ENCODE measurements at places on chromosomes 16 and 17.

DNA sequence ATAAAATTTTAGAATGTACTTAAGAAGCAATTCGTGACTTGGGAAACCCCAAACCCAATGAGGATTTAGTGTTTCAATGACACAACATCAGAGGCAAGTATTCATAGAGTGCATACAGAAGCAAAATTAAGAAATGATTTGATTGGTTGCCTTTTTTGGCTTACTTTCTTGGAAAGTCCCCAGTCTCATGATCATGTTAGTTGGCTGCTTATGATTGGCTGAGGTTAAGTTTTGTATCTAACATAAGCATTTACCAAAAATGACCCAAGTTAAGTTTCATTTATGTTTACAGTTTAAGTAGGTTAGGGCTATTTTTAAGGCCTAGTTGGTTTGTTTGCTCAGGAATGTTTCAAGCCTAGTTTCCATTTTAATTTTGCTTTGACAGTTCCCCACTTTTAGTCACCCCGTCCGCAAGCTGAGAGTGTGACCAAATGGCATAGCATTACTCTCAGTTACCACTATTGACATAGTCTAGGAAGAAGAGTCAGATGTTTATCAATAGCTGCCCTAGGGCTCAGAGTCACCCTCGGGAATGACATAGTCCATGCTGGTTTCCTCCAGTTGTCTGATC is 36.2 kb downstream of the DGKE start:
- no peak overlapping the region for H3K27ac ChIP-seq
- H3K36me3 ChIP-seq = no peaks in the 10 kb centered on the region
- H3K4me1 ChIP-seq = peaks cover 7% of the 10 kb centered on the region
- no peaks in the 10 kb centered on the region for H3K27me3 ChIP-seq
- no peak overlapping the region for H3K4me3 ChIP-seq
- no peak for DNase-seq

DNA sequence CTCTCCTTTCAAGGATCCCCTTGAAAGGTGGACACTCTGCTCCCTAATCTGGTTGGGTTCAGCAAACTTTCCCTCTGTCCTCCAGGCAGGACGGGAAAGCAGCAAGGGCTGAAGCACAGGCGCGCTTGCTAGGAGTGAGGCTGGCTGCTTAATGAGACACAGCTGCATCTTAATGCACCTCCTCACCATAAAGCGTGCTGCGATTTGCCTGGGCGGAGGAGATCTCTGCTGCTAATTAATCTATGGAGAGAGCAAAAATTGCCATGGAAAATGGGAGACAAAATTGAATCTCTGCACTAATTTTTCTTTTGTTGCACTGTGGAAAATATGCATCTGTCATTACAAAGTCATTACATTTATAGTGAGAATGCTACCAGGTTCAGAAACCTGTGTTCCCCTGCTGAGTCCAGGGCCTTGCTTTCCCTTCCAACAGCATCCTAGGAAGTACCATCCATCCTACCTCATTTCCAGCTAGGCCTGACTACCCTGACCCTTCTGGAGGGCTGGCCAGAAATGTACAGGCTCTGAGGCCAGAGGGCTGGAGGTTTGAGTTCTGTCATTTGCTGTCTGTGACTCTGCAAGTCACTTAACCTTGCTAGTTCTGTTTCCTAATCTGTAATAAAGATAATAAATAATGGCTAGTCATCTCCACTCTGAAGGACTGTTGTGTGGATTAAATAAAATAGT is 43.5 kb upstream of the BCAR1 start:
- no peak for DNase-seq
- no peaks in the 10 kb centered on the region for H3K4me1 ChIP-seq
- H3K27me3 ChIP-seq = no peaks in the 10 kb centered on the region
- no peak overlapping the region for H3K4me3 ChIP-seq

DNA sequence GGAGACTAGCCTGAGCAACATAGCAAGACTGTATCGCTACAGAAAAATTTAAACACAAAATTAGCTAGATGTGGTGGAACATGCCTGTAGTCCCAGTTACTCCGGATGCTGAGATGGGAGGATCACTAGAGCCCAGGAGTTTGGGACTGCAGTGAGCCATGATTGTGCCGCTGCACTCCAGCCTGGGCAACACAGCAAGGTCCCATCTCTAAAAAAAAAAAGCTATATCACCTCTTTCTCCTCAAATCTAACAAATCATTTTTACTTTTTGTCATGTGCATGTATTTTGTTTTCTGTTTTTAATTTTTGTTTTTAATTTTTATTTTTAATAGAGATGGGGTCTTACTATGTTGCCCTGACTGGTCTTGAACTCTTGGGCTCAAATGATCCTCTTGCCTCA is 5.9 kb downstream of the DUS2 start:
- H3K4me1 ChIP-seq = peaks cover 13% of the 10 kb centered on the region
- no peak for DNase-seq
- H3K4me3 ChIP-seq = no peak overlapping the region
- H3K27ac ChIP-seq = no peak overlapping the region

DNA sequence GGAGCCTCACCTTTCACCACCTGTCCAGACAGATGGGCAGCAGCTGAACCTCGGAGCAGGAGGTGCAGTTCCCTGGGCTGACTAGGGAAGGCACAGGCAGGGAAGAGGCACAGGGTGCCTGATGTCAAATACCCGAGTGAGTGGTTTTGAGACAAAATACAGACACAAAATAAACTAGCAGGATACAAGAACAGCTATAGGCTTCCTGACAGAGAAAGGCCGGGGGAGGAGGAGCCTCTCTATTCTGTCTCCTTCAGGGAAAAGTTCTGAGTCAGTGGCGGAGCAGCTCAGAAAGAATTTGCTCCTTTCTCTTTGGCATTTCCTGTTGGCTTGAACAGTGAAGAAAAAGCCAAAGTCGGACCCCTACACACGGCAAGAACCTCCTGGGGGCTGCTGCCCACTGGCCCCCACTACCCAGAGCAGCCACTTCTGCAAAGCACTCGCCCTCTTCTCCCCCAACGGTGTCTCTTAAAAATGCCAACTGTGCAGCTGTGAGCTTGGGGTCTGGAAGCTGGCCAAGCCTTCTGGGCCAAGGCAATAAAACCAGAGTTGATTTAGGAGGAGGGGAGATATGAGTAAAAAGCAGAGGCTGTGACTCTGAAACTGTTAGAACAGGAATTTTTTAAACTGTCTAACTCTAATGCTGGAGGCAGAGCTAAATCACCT is 14.4 kb upstream of the FAAP100 start:
- H3K27me3 ChIP-seq = no peaks in the 10 kb centered on the region
- peaks cover 100% of the 10 kb centered on the region for H3K36me3 ChIP-seq
- peaks cover 31% of the 10 kb centered on the region for H3K4me1 ChIP-seq
- H3K4me3 ChIP-seq = peak overlapping the region; percentile 11
- peak overlapping the region; percentile 72 for H3K27ac ChIP-seq

DNA sequence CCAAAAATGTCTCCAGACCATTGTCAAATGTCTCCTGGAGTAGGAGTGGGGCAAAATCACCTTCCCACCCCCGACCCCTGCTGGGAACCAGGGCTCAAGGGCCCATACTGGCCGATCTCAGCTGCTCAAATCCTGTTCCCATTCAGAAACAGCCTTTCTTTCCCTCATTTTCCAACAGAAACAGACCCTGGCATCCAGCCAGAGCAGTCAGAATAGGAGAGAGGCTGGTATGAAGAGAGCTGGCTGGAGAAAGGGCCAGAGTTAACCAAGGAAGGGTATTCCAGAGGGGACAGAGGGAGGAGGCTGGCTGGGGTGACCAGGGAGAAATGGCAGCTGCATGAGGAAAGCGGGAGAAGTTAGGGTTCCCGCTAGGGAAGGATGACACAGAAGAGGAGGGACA is 199.1 kb downstream of the XYLT1 start:
- H3K4me1 ChIP-seq = no peaks in the 10 kb centered on the region
- H3K27ac ChIP-seq = no peak overlapping the region
- no peak for DNase-seq
- H3K4me3 ChIP-seq = no peak overlapping the region

DNA sequence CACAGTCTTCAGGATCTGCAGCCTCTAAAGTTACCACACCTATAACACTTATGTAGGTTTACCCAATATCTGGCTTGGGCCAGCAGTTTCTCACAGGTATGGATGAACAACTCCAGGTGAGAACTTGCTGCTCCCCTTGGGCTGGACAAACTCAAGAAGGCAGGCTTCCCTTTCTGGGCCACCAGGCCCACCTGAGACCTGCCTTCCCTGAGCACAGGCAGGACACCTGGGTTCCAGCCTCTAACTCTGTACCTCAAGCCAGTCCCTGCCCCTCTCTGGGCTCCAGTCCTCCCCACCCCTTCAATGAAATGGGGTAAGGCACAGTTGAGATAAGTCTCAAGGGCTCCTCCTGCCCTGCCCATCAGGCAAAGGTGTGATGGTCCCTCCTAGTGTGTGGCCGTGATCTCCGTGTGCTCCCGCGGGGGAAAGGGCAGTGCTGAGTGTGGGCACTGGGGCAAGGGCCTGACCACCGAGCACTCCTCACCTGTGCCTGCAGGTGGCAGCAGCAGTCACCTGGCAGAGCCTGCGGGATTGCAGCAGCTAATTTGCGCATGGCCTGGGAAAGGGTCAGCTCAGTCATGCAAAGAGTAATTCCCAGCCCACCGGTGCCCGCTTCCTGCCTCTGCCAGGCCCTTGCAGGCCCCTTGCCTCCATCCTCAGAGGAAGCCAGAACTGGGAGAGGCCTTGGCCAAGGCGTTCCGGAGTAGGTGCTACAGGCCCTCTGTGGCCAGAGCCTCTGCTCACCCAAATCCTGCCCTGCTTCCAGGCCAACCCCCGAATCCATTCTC is 28.2 kb upstream of the ADGRG1 start:
- DNase-seq = peak; percentile 74
- H3K27me3 ChIP-seq = no peaks in the 10 kb centered on the region
- no peak overlapping the region for H3K4me3 ChIP-seq

DNA sequence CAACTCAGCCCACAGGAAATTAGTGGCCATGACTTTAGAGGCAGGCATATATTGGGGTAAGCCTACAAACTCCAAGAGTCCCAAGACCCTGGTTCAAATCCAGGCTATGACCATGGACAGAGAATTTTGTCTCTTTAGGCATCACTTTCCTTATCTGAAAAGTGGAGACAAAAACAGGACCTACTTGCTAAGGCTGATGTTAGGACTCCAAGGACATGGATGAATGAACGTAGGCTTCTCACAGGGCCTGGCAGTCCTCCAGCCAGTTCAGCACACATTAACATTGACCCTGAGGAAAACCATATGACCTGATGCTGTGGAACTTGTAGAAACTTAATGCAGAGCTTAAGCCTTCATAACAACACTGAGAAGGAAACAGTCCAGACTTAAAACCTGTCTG is 1.4 kb downstream of the FKBP10 start:
- H3K36me3 ChIP-seq = no peaks in the 10 kb centered on the region
- no peaks in the 10 kb centered on the region for H3K27me3 ChIP-seq
- DNase-seq = no peak
- H3K4me1 ChIP-seq = peaks cover 27% of the 10 kb centered on the region

- DNase-seq = no peak
- no peak overlapping the region for H3K27ac ChIP-seq
- no peaks in the 10 kb centered on the region for H3K36me3 ChIP-seq
- no peak overlapping the region for H3K4me3 ChIP-seq
- H3K4me1 ChIP-seq = peaks cover 14% of the 10 kb centered on the region
Measured at GRCh38 chr17:72984145-72984925, 108.2 kb downstream of the SLC39A11 start.

GRCh38 chr17:83135692-83136091 is 56.3 kb downstream of the METRNL start:
- DNase-seq = peak; percentile 27
- H3K27me3 ChIP-seq = peaks cover 7% of the 10 kb centered on the region
- H3K27ac ChIP-seq = no peak overlapping the region
- H3K4me3 ChIP-seq = no peak overlapping the region
- no peaks in the 10 kb centered on the region for H3K36me3 ChIP-seq

DNA sequence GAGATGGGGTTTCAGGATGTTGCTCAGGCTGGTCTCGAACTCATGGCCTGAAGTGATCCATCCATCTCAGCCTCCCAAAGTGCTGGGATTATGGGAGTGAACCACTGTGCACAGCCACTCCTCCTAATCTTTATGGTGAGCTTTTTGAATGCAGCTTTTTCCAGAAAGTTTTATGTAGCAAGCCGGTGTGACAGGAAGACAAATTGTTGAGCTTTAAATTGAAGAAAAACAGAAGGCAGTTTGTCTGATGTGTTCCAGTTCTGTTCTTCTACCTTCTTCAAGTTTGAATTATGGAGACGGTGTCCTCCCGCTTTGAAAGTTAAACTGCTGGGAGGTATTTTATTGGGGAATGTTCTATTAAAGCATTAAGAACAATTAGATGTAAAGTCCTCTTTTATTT is 177.1 kb downstream of the SNX29 start:
- H3K4me1 ChIP-seq = no peaks in the 10 kb centered on the region
- DNase-seq = no peak
- no peaks in the 10 kb centered on the region for H3K36me3 ChIP-seq
- H3K4me3 ChIP-seq = no peak overlapping the region
- H3K27me3 ChIP-seq = no peaks in the 10 kb centered on the region
- no peak overlapping the region for H3K27ac ChIP-seq

- no peak for DNase-seq
- H3K36me3 ChIP-seq = peaks cover 100% of the 10 kb centered on the region
- H3K4me1 ChIP-seq = peaks cover 44% of the 10 kb centered on the region
- no peak overlapping the region for H3K4me3 ChIP-seq
- H3K27me3 ChIP-seq = no peaks in the 10 kb centered on the region
Measured at GRCh38 chr16:11681976-11682654, 13.9 kb downstream of the SNN start.

- DNase-seq = peak; percentile 84
- H3K27ac ChIP-seq = peak overlapping the region; percentile 85
- H3K4me3 ChIP-seq = peak overlapping the region; percentile 44
- H3K36me3 ChIP-seq = no peaks in the 10 kb centered on the region
- H3K27me3 ChIP-seq = no peaks in the 10 kb centered on the region
Measured at GRCh38 chr17:1752425-1753262, 9.2 kb upstream of the SERPINF1 start.

DNA sequence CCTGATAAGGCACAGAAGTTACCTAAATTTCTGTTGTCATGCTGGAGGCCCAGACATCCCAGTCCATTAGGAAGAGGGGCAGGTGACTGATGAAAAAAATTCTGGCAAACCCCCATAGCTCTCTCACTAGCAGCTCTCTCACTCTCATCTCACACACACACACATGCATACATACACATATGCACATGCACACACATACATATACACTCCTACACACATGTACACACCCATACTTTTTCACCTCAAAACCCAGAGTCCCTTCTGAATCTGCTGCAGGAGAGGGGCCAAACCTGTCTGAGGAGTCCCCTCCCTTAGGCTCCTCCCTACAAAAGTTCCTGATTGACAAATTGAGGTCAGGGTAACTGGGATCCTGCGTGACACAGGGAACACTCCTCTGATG is 22.6 kb upstream of the SDR42E2 start:
- no peaks in the 10 kb centered on the region for H3K27me3 ChIP-seq
- no peaks in the 10 kb centered on the region for H3K36me3 ChIP-seq
- no peaks in the 10 kb centered on the region for H3K4me1 ChIP-seq
- no peak overlapping the region for H3K4me3 ChIP-seq
- no peak for DNase-seq
- no peak overlapping the region for H3K27ac ChIP-seq

All from lower lobe of right lung (tissue), 2 donors.